ENCODE measurements at places on chromosomes 4 and X.

DNA sequence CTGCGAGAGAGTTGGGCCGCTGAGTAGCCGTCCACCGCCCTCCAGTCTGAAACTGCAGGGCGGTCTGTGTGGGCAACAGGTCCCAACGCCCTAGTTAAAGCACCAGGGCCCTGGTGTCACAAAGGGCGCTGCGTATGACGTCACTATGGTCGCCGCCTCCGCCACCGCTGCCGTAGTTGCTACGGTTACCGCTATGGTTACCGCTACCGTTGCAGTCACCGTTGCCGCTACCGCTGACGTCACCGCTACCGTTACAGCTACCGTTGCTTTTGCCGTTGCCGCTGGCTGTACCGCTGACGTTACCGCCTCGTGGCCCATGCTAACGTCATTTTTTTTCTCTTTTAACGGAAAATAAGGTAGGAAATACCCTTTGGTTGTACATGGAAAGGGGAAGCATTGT, at the start of gene PPP1R2C:
TSS of gene PPP1R2C (minus strand) at position 68 of the 400 bp plus-strand sequence. CDS start 84 bp downstream, outside the sequence.
- DNase-seq = no peak
- H3K27me3 ChIP-seq = no peaks in the 10 kb centered on the region
- H3K4me3 ChIP-seq = no peak within 1 kb of the TSS
- no peaks in the 10 kb centered on the region for H3K36me3 ChIP-seq
- no peak within 1 kb of the TSS for H3K27ac ChIP-seq
- H3K4me1 ChIP-seq = no peaks in the 10 kb centered on the region

DNA sequence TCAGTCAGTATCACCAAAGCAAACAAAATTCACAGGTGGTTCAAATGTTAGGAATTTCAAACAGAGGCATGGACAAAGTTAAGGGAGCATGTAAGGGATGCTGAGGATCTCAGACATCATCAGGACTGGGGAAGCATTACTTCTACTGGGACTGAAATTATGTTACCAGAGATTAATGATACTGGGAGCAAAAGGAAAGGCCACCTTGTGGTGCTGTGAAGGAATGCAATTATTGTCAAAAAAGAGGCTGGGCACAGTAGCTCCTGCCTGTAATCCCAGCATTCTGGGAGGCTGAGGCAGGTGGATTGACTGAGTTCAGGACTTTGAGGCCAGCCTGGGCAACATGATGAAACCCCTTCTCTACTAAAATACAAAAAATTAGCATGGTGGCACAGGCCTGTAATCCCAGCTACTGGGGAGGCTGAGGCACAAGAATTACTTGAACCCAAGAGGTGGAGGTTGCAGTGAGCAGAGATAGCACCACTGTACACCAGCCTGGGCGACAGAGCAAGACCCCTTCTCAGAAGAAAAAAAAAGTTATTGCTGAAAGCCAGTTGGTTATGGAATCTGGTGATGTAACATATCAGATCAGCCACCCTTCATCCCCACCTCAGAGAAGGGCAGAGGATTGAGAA, 954.3 kb downstream of the PCDH7 start:
- DNase-seq = no peak
- H3K27me3 ChIP-seq = no peaks in the 10 kb centered on the region
- no peaks in the 10 kb centered on the region for H3K4me1 ChIP-seq
- no peak overlapping the region for H3K27ac ChIP-seq

DNA sequence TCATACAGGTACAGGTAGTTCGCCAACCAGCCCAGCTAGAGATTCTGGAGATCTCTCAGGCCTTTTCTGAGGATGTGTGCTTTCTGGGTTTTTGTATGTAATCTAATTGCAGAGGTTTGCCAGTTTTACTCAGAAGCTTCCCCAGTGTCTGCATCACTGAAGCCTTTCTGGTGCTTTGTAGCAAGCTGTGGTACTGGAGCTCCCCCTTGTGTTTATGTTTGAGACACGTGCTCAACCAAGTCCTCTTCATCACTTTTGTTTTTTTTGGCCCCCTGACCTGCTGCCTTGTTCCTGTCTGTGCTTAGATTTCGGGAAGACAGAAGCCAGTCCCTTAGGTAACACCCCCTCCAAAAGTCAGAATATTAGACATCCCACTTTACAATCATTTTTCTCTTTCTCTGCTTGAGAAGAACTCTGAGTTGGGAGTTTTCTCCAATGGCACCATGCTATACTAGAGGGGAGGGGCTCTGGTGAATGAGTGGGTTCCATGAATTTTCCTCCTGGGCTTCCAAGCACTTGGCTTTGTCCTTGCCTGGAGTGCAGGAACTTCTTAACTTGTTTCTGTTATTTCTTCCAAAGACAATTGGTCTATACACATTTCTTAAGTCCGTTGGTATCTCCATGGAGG, 128.4 kb upstream of the TBC1D9 start:
- no peak overlapping the region for H3K27ac ChIP-seq
- no peaks in the 10 kb centered on the region for H3K36me3 ChIP-seq
- no peaks in the 10 kb centered on the region for H3K4me1 ChIP-seq
- H3K4me3 ChIP-seq = no peak overlapping the region

- no peak overlapping the region for H3K27ac ChIP-seq
- peak; percentile 55 for DNase-seq
- H3K36me3 ChIP-seq = no peaks in the 10 kb centered on the region
- H3K4me3 ChIP-seq = no peak overlapping the region
- H3K27me3 ChIP-seq = no peaks in the 10 kb centered on the region
- peaks cover 3% of the 10 kb centered on the region for H3K4me1 ChIP-seq
Observed at GRCh38 chr4:118865091-118865708, 23.5 kb upstream of the SYNPO2 start.

DNA sequence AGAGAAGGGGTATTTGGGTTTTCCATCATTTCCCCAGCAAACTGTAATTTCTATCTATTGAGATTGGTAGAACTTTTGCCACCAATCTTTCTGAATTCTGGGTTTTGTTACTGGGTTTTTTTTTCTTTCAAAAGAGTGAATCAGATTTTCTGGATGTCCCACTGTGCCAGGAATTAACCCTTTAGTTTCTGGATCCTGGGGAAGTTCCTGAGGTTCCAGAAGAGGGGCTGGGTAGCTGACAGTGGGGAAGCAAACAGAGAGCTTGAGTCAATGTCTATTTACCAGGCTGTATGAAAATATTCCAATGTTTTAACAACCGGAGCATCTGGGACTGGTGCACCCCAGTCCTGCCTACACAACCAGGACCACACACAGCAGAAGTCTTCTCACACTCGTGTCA, 25.8 kb upstream of the SOD3 start:
- H3K4me1 ChIP-seq = no peaks in the 10 kb centered on the region
- no peak overlapping the region for H3K4me3 ChIP-seq
- DNase-seq = no peak
- no peaks in the 10 kb centered on the region for H3K27me3 ChIP-seq

- no peaks in the 10 kb centered on the region for H3K27me3 ChIP-seq
- no peaks in the 10 kb centered on the region for H3K36me3 ChIP-seq
- no peak overlapping the region for H3K27ac ChIP-seq
- H3K4me3 ChIP-seq = no peak overlapping the region
Observed at GRCh38 chrX:112513154-112513553, 166.6 kb downstream of the LHFPL1 start.

DNA sequence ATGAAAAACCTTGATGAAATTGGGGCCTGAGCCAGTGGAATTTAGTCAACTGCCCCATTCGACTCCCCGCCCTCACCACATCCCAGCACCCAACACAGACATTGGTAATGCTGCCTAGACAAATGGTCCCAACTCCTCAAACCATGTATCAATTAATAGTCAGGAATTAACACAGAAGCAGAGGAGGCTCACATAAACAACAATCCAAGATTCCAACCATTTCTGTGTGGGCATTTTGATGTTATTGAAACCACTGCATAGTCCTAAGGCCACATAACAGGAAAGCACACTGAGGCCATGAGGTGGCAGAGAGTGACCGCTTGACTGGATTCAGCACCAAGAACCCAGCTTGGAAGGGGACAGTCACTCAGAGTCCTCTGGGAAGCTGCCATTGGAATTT, 22.5 kb upstream of the PTCHD1 start:
- no peak overlapping the region for H3K27ac ChIP-seq
- no peak for DNase-seq
- H3K27me3 ChIP-seq = no peaks in the 10 kb centered on the region
- no peak overlapping the region for H3K4me3 ChIP-seq

GRCh38 chrX:8433109-8434062, 31.2 kb upstream of the VCX3B start:
- no peaks in the 10 kb centered on the region for H3K27me3 ChIP-seq
- no peaks in the 10 kb centered on the region for H3K4me1 ChIP-seq
